Fibroblast of skin of back (primary cell): ENCODE measurements at places on chromosomes 13 and 19.

DNA sequence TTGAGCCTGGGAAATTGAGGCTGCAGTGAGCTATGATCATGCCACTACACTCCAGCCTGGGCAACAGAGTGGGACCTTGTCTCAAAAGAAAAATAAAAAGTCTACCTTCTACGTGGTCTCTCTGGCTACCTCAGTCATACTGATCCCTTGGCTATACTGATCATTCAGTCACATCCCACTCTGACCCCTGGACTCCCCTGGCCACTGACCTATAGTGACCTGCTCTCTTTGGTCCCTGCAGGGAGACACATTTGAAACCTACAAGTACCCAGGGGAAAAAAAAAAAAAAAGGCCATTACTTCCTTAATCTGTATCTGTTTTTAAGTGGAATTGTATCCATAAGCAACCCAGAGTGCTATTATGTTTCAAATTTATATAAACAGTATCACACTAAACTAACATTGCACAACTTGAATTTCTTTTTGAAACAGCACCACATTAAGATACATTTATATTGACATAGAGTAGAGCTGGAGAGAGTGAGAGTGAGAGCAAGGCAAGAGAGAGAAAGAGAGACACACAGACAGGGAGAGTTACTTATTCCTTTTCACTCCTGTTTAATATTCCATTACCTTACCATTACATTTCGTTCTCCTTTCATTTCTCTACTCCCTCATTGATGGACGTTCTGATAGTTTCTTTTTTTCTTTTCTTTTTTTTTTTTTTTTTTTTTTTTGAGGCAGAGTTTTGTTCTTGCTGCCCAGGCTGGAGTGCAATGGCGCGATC, 23.7 kb upstream of the CERS4 start:
- DNase-seq: no peak

DNA sequence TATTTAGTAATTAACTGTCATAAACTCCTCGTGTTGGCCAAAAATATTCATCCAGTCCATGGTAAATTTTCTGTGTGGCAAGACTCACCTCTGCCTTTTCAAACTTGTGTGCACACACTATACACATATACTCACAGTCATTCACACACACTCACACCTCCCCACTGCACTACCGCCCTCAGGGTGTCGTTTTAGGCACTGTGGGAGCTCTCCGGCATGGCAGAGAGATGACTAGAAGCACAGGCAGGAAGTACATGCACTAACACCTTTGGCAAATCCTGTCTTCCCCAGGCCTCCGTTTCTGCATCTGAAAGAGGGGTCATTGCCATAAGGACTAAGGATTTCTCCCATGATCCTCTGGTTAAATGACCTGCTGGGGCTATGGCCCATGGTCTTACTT, 62.6 kb upstream of the FARP1 start:
- DNase-seq: no peak

DNA sequence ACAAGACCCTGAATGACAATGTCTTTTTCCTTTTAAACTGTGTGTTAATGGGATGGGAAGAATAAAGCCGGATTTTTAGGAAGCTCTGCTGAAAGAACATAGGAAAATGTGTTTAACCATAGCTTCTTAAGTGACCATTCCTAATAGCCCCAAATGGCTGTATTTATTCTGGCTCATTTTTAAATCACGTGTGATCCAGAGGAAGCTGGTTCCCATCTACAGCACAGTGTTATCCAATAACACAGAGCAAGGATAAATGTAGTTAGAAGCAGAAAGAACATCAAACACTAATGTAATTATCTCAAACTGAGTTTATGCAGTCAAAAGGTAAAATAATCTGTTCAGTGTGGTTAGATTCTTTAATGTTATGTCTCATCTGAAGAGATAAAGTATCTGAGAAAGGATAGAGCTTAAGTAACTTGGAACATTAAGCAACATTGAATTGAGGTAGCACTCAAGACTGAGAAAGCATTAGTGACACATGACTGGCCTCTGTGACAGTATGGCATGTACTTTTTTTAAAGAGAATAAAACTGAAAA, 853.3 kb downstream of the GPC5 start:
- DNase-seq: no peak

- no peak for DNase-seq
Observed at GRCh38 chr13:41822560-41822959, 138.3 kb downstream of the VWA8 start.

DNA sequence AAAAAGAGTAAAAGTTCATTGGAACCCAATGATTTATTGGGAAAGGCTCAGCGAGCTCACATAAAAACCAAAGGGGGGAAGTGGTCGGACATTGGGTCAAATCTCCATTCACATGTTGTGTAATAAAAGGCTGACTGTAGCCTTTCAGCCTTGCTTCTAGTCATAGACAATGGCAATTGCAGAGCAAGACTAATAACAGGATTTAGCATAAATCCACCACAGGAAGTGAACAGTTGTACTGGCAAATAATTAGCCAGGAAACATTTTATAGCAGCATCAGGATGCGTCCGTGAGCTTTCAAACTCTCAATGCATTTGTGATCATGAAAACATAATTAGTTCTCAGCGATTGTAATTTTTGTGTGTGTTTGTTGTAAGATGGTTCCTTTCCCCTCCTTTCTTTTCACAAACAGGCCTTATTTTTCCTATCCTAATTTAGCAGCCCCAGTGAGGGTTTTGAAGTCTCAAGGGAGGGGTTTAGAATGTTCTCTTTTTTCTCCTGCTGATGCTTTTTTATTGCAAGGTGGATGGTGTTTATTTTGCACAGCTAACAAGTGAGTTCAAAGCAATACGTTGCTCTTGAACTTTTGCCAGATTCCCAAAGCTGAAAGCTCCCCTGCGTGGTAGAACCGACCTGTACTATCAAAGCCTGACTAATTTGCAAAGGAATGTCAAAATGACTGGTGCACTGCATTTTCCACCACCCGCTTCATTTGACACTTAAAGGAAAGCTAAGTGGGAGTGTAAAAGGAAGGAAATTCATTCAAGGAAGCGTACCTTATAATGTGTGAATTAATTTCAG, 105.6 kb downstream of the SPRY2 start:
- DNase-seq: no peak

- DNase-seq: no peak
Observed at GRCh38 chr19:34288381-34288780, 34.0 kb downstream of the GARRE1 start.

GRCh38 chr19:11203194-11204075, 6.1 kb upstream of the KANK2 start:
- DNase-seq: peak; percentile 95

GRCh38 chr13:113327766-113328471, 30.9 kb downstream of the LAMP1 start:
- DNase-seq: no peak

GRCh38 chr19:37930416-37930815, 23.4 kb downstream of the SIPA1L3 start:
- DNase-seq: peak; percentile 35

DNA sequence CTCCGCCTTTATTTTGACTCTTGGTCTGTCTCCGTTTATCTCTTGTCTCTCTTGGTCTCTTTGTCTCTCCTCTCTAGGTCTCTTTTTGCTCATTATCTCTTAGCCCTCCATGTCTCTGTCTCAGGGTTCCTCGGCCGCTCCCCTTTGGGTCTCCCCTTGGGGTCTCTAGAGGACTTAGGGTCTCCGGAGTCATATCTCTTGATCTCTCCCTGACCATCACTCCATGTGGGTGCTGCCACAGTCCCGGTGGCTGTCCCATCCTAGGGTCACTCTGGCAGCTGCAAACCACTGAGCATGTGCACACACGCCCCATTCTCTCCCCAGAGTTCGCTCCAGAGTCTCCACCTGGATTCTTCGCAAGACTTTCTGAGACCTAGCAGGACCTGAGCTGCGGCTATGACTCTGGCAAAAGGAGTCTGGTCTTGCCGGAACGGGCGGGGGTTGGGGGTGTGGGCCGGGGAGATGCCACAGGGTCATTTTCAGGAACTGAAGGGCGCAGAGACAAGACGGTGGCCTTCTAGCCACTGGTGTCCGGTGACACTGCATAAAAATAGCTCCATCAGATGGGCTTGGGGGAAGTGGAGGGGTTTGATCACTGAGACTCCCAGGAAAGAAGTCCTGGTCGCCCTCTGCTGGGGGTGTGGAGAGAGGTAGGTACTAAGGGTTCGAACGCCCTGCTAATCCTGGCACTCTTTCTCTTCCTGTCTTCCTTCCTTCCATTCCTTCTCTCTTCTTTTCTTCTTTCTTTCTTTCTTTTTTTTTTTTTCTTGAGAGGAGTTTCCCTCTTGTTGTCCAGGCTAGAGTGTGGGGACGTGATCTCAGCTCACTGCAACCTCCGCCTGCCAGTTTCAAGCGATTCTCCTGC, 1.2 kb upstream of the KCNA7 start:
- DNase-seq: peak; percentile 44

- DNase-seq: no peak
Observed at GRCh38 chr19:6533746-6534418, 3.1 kb downstream of the TNFSF9 start.

DNA sequence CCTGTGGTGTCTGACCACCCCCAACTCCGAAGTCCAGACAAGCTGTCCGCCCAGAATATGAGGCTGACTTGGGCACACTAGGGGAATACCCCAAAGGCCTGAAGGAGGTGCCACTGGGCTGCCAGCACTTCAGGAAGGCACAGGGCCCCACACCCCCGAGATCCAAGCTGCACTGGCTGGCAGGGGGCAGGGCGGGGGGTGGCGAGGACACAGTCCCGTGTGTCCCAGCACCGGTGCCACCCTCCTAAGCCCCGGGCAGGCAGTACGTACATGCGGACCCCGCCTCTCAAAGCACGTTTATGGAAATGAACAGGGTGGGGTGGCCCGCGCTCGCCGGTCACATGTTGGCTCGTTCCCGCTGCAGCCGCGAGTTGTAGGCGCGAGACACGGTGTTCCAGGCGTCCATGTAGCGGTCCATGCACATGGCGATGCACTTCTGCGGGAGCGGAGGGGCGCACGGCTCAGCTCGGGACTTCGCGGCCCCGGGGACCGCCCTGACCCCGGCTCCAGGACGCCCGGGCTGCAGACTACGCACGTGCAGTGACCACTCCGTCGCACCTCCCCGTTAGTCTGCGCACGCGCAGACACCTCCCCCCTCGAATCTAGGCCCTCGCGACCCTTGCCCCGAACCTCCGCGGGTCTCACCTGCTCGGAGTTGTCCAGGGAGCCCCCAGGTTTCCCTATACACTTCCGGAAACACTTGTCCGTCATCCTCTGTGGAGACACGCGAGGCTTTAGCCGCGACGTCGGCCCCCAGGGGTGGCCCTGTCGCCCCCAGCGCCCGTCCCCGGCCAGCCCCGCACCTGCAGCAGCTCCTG, 566 bp downstream of the TIMM13 start:
- DNase-seq: peak; percentile 34

- DNase-seq: peak; percentile 60
Observed at GRCh38 chr19:12792051-12792852, 966 bp downstream of the JUNB start.

DNA sequence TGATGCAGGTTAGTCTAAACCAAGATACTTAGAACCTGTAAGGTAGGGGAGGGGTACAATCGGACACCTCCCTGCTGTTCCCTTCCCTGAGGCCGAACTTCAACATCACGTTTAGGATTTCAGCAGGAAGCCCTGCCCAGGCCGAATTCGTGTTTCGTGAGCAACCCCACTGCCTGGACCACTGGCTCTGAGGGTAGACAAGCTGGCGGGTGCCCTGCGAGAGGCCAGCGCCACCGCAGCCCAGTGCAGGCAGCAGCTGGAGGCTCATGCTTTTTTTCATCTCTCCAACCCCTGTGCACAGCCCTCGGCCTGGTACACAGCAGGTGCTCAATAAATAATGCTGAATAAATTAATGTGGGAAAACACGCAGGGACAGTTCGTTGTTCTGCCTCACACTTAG, 7.7 kb downstream of the HOMER3 start:
- DNase-seq: no peak

DNA sequence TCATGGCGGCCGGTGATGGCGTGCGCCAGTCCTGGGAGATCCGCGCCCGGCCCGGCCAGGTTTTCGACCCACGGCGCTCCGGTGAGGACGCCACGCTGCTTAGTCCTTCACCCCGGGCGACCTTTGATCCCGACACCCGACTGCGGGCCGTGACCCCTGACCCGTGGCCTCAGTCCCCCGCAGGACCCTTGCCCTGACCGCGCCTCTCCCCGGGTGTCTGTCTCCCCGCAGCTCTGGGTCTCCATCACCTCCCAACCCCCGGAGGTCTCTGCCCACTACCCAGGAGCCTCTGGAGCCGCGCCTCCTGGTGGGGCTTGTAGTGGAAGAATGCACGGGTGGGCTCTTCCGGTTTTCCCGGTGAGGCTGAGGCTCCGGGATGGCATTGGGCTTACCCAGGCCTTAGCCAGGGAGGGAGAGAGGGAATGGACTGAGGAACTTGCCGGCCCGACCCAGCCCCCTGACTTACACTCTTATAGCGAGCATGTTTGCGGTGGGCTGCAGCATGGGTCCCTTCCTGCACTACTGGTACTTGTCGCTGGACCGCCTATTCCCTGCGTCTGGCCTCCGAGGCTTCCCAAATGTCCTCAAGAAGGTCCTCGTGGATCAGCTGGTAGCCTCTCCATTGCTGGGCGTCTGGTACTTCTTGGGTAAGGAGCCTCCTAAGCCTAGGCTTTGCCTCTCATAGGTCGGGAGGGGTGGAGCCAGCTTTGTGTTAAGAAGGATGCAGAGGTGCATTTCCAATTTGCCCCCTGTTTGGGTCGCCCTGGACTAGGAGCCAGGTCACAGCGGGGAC, 566 bp downstream of the MPV17L2 start:
- no peak for DNase-seq

DNA sequence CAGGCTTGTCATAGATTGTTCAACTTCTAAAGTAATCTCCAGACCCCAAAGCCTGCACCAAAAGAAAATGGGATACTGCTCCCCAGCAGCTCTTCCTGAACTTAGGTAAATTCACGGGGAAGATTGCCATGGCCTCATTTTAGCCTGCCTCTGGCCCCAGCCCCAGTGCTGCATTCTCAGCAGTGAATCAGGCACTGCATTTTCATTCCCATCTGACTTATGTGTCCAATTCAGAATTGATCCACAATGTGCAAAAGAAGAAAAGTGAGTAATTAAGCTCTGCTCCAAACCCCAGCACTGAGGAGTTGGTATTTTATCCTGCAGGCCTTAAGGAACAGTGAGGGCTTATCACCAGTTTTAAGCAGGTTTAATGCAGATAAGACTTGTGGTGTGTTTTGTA, 176.4 kb downstream of the KCTD12 start:
- DNase-seq: no peak

DNA sequence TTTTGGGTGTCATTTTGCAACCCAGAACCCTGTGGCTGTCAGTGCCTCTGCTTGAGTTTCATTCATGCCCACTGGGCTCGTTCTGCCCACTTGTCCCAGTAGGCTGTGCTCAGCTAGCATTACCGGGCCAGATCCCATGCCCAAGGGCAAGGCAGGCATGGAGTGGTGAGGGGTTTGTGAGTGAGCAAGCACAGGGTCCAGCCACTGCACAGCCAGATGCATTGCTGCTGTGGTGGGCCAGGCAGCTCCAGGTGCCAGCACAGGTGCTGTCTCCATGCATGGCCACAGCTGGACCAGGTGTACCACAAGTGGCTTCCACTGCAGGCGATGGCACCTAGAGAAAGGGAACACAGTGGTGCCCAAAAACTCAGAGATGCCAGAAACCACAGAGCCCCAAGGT, 1671.2 kb downstream of the OLFM4 start:
- DNase-seq: no peak

GRCh38 chr13:111415765-111416164, 95.3 kb downstream of the TEX29 start:
- no peak for DNase-seq
